ENCODE measurements at places on chromosomes 7 and 10.

DNA sequence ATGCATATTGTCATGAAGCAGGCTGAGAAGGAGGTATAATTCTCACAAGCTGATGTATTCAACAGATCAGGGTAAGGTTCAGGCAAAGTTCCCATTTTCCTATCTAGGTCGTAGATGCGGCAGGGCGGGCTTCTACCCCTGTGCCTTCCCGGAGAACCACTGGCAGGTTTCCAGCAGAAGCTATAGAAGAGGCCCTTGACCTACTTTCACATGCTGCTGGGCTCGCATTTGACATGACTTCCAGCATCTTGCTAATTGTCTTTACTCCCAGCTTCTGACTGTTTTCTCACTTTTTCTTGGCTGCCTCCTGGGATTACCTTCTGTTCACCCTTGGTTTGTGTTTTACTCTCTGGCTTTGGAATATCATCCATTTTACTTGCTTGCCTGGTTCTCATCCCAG is 32.6 kb upstream of the ORC5 start:
- DNase-seq: no peak

GRCh38 chr7:72069263-72069662 is 342.9 kb downstream of the CALN1 start:
- no peak for DNase-seq

- DNase-seq: no peak
Observed at GRCh38 chr7:20176578-20177242, 40.5 kb downstream of the MACC1 start.

- no peak for DNase-seq
Observed at GRCh38 chr10:78925275-78925674, 143.5 kb upstream of the ZMIZ1 start.

GRCh38 chr7:21417647-21418046 is 10.2 kb upstream of the SP4 start:
- DNase-seq: no peak

GRCh38 chr7:90655566-90655965 is 59.4 kb downstream of the CDK14 start:
- DNase-seq: no peak

GRCh38 chr7:102393467-102393866 is 2.7 kb upstream of the PRKRIP1 start:
- no peak for DNase-seq

- DNase-seq: no peak
Observed at GRCh38 chr7:157779206-157779605, 442.4 kb downstream of the DNAJB6 start.

DNA sequence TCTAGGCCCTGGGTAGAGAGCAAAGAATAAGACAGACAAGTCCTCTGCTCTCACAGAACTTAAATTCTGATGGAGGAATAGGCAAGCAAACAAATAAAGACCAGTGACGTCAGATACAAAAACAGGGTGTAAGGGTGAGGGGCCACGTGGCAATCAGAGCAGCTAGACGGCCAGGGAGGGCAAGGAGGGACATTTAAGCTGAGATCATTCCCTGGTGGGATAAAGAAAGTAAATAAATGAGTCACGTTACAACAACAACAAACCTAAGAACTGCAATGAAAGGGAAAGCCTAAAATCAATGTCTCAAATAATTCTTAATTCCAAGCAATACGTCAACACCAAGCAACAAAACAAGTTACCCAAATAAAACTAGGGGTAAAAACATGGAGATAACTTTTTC is 21.8 kb downstream of the STN1 start:
- DNase-seq: no peak
